ENCODE measurements at places on chromosomes 3 and 15.

- DNase-seq, result no peak
Measured at GRCh38 chr15:27081676-27082418, 110.9 kb downstream of the GABRG3 start.

GRCh38 chr3:15861163-15861562, 63.4 kb upstream of the ANKRD28 start:
- DNase-seq, result no peak

- no peak for DNase-seq
Measured at GRCh38 chr15:37695719-37696118, 238.7 kb upstream of the TMCO5A start.

GRCh38 chr3:12175844-12176453, 17.2 kb upstream of the TIMP4 start:
- no peak for DNase-seq

DNA sequence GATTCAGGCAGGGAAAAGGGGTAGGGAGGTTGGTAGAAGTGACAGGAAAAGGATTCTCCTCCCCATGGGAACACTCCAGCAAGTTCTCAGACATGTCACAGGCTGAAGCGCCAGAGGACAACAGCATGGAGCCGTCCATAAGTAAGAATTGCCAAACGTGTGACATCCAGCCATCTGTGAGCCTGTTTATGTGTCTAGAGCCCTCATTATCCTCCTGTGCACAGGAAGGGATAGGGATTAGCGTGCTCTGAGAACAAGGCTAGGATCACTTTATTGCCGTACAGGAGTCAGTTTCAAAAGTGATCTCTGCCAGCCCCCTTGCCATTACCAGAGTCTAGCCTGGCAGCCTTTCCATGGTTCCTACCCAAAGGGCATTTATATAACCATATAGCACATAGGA, 549.5 kb downstream of the NTRK3 start:
- no peak for DNase-seq

- no peak for DNase-seq
Measured at GRCh38 chr3:120475722-120476377, 25.1 kb upstream of the FSTL1 start.

DNA sequence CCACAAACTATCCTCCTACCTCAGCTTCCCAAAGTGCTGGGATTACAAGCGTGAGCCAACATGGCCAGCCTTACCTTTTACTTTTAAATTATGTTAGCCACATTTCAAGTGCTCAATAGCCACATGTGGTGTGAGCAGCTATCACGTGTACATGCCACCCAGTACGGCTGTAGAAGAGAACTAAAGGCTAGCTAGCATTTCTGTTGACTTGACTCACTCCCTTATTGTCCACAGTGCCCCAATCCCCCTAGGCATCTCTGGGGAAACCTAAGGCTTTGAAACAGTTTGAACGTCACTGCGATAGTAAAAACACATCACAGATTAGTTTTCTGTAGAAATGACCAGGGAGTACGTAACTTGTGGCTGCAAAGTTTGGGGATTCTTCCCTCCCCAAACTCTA, 12.0 kb downstream of the C15orf40 start:
- DNase-seq, result no peak

GRCh38 chr15:31569836-31570235, 243.2 kb downstream of the KLF13 start:
- DNase-seq, result no peak

GRCh38 chr3:75140904-75141615, 523.1 kb upstream of the FRG2C start:
- DNase-seq, result no peak

- DNase-seq, result no peak
Measured at GRCh38 chr3:84998545-84998944, 39.8 kb downstream of the CADM2 start.

DNA sequence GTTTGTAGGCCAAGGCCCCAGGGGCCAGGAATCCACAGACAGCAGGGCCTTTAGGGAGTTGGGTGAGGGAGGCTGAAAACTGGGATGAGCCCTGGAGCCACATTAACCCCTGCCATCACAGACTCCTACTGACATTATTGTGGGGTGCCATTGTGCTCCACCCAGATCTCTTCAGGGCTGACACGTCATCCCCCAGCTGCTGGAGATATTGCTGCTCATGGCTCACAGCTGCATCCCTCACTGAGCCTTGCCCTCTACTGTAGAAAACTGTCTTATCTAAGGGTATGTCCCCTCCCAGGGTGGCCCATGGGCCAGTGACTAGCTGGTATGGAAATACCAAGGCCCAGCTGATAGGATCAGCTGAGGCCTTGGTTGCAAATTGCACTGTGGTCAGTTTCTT, 87.3 kb upstream of the PRR23C start:
- DNase-seq, result no peak

DNA sequence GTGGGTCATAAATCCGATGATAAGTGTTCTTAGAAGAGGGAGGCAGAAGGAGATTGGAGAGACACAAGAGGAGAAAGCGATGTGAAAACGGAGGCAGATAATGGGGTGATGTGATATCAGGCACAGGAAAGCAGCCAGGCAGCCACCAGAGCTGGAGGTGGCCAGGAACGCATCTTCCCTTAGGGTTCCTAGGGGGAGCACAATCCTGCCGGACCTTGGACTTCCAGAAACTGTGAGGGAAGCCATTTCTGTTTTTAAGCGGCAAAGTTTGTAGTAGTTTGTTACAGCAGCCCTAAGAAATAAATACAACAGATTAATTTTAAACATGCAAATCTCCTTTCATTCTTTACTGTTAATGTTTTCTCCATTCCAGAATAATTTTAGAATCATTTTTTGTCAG, 259.9 kb upstream of the TMC3 start:
- DNase-seq, result no peak

- peak; percentile 86 for DNase-seq
Measured at GRCh38 chr3:195001961-195002861, 268.7 kb downstream of the XXYLT1 start.

DNA sequence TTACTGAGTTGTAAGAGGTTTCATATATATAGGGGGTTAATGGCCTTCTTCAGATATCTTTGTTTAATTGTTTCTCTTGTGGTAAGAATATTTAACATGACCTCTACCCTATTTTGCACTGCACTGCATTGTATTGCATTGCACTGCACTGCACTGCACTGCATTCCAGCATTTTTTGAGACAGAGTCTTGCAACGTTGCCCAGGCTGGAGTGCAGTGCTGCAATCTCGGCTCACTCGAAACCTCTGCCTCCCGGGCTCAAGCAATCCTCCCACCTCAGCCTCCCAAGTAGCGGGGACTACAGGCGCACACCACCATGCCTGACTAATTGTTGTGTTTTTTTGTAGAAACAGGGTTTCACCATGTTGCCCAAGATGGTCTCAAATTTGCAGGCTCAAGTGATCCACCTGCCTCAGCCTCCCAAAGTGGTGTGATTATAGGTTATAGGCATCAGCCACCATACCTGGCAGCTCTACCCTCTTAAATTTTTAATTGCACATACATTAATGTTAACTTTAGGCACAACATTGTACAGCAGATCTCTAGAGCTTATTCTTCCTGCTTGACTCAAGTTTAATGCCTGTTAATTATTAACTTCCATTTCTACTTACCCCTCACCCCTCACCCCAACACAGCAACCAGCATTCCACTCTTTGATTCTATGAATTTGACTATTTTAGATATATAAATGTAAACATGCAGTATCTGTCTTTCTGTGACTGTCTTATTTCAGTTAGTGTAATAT, 38.4 kb downstream of the NEDD4 start:
- no peak for DNase-seq

DNA sequence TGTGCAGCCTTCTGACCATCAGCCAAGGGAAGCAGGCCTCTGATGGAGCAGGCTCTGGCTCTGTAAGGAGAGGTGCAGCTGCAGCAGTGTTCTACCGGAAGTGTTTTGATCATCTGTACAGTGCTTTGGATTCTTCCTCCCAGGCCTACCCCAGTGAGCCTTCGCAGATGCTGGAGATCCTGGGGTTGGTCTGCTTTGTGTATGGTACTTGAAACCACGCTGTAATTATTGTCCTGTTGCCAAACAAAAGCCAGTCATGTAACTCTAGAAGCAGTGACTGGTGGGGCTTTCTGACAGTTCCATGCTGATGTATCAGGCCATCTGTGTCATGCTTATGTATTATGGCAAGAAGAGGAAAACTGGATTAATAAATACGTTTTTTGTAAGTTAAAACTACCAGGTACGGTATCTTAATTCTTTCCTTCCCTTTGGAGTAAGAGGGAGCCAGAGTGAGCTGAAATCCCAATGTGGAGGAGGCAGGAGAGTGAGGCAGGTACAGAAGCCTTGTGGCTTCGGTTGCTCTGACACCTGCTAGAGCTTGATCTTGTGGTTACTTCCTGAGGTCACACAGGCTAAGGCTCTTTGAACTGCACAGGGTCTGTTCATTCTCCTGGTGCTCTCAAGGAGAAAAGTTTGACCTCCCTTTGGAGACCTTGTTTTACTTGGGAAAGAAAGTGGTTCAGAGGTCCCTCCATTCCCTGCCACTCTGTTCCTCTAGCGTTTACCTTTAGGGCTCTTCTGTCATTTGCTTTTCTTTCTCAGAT, 3.7 kb downstream of the TMEM42 start:
- peak; percentile 31 for DNase-seq

GRCh38 chr3:31724651-31725050, 191.9 kb downstream of the STT3B start:
- no peak for DNase-seq

DNA sequence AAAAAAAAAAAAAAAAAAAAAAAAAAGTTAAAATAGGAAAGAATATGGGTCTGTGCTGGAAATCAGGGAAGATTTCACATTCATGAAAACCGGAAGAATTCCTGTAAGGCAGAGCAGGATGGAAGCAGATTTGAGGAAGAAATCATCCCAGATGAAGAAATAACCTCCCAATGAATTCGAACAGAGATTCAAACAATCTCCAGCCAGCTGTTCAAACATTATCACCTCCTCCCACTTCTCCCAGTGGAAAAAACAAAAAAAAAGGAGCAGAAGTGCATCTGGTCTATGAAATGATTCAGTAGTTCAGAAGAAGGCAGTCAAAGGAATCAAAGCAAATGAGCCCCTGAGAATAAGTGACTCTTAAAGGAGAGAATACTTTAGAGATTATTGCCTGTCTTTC, 33.1 kb downstream of the CP start:
- peak; percentile 44 for DNase-seq

DNA sequence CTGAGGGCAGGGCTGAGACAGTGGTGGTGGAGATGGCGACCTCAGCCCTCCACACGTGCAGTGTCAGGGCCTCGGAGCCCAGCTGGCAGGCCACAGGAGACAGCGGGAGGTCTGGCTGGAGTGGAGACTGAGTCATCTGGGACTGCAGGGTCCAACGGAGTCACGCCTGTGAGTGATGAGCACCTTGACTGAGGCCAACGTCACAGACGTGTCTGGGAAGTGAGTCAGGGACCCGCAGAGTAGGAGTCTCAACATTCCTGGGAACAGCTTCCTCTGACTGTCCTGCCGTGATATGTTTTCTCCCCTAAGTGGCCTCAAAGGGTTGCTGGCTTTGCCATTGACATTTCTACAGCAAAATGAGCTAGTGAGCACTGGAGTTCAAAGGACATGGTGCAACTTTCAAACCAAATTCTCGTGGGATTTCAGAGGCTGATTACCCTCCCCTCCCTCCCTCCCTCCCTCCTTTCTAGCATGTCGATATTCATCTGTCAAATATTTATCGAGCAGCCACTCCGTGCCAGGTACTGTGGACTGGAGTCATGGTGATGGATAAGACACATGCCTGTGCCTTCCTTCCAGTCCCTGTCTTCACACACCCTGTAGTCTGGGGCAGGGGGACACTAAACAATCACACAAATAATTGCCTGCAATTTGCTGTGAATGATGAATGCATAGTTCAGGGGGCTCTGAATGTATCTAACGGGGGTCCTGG, 53.3 kb upstream of the AMOTL2 start:
- DNase-seq, result no peak

DNA sequence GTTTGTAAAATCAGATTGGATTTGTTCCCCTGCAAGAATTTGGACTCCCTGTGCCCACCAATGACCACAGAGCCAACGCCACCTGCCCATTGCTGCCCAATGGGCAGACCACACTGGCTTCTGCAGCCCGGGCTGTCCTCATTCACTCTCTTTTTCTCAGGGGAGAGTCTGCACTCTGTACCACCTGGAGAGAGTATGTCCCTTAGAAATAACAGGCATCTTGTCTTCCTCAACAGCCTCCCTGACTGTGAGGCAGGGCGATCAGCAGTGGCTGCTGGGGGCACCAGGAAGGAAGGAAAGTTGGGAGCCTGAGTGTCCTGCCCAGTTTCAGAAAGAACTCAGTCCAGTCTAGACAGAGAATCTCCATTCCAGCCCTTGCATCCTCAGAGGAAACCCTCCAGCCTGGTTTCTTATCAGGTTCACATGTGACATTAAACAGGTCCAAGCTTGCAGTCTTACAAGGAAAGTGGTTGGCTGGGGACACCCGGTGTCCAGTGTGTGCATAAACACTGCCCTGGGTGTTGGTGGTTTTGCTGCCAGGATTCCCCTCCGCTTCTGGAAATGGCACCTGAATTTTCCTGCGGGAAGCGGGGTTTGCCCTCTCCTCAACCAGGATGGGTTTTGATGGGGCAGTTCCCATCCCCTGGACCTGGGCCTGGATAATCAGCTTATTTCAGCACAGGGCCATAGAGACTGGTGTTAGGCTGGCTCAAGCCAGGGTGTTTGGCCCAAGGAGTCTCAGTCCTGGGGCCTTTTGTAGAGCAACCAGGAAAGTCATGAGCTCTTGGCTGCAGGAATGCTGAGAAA, 37.2 kb downstream of the SSUH2 start:
- peak; percentile 7 for DNase-seq

- no peak for DNase-seq
Measured at GRCh38 chr3:169541528-169541927, 122.0 kb downstream of the MECOM start.

DNA sequence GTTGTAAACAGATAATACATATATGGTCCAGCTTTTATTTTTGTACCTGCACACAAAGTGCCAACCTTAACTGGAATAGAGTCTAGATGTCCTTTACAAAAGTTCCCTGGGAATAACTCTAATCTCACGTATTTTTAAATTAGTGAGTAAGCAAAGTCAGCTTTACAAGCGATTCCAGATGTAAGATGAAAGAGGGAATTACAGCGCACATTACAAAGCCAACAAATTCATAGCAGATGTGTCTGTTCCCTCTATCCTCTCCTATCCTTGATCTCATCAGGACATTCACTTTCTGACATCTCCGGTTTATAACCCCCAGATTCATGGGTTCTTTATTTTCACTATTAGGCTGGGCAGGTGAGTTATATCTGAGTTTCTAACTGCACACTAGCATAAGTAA, 406.8 kb upstream of the ZNF385D start:
- no peak for DNase-seq

- no peak for DNase-seq
Measured at GRCh38 chr3:61141227-61141626, 110.0 kb downstream of the FHIT start.

Data from SHP77 (cell line).